NCI-H1092 treated with DMSO at 0.1 percent for 48 hours (cell line): ENCODE measurements at places on chromosomes 6 and 20.
A peak's percentile ranks its signal among the peaks of the same experiment; 100 is the strongest.

- DNase-seq: no peak
Observed at GRCh38 chr20:63977739-63978276, 1.6 kb downstream of the SAMD10 start.

DNA sequence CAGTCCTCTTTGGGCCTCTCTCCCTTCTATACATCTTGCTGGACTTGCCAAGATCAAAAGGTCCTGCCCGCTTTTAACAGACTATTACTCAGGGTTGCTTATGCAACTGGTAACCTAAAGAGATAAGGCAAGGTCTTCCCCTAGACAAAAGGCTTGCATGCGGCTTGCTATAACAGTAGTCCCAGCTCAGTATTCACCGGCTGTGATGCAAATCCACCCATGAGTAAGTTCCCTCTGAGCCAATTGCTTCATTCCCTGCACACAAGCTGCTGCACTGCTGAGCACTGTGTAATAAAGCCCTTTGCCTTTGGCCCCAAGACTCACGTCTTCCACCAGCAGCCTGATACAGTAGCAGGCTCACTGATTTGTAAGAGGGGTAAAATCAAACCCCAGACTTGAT is 363.8 kb downstream of the PRKN start:
- no peak for DNase-seq

GRCh38 chr6:85544776-85545175 is 48.9 kb downstream of the SNX14 start:
- no peak for DNase-seq

GRCh38 chr20:42646250-42646649 is 543.5 kb downstream of the PTPRT start:
- no peak for DNase-seq

GRCh38 chr20:43584448-43585136 is 6.1 kb upstream of the IFT52 start:
- no peak for DNase-seq

GRCh38 chr6:112469306-112469705 is 122.2 kb downstream of the RFPL4B start:
- no peak for DNase-seq

- DNase-seq: no peak
Observed at GRCh38 chr20:13089950-13090469, 81.2 kb downstream of the SPTLC3 start.

- DNase-seq: no peak
Observed at GRCh38 chr20:9520086-9520485, 5.7 kb downstream of the LAMP5 start.

GRCh38 chr6:18147160-18147559 is 7.7 kb downstream of the TPMT start:
- no peak for DNase-seq

DNA sequence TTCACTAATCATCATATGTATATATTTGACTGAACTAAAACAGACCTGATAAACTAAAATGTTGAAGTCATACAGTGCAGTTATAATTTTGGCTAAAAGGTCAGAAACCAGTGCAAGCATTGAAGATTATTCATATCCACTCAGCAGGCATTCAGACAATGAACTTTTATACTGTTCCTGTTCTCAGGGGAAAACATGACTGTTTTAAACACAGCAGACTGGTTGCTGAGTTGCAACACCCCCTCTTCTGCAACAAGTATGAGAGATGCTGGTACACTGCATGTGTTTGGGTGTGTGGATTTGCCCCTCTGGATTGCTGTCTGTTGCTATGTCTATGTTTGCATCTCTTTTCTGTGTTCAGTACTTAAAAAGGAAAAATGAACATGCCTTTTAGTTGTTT is 206.8 kb downstream of the EYA4 start:
- DNase-seq: no peak

DNA sequence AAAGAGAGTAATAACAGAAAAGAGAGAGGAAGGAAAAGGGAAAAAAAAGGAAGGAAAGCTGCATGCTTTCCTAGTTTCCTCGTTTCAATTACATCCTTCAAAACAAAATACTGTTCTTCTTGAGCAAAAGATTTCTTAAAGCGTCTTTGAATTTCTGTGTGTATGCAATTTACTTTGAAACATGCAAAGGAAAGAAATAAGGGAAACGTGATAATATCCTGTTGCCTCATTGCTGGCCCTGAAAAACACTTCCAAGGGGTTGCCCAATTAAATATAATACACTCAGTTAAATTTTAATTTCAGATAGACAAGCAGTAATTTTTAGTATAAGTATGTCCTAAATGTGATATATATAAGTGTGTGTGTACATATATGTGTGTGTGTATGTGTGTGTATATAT is 51.2 kb upstream of the TPD52L1 start:
- DNase-seq: no peak

GRCh38 chr20:60389441-60389840 is 431.2 kb downstream of the CDH26 start:
- DNase-seq: no peak

GRCh38 chr6:160972111-160972510 is 19.5 kb upstream of the MAP3K4 start:
- no peak for DNase-seq

DNA sequence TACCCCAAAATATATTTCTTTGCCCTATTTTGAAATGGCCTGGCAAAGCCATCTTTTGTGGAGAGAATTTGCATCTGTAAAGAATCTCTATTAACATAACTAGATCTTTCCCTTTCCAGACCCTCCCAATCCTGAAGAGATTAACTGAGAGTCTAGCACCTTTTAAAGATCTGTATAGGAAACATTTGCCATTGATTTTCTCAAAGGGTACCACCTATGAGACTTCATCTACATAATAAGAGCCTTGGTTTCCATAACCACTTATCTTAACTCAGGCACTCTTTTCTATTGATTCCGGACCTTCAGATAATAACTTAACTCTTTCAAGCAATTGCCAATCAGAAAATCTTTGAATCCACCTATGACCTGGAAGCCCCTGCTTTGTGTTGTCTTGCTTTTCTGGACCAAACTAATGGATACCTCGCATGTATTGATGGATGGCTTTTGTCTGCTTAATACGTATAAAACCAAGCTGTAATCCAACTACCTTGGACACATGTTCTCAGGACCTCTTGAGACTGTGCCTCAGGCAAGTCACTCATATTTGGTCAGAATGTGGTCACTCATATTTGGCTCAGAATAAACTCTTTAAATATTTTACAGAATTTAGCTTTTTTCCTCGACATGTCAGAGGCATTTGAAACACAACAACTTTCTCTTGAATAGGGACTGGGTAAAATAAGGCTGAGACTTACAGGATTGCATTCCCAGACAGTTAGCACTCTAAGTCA is 31.4 kb downstream of the SLC22A2 start:
- DNase-seq: no peak

GRCh38 chr20:63628246-63628975 is 1.5 kb upstream of the GMEB2 start:
- peak; percentile 77 for DNase-seq

DNA sequence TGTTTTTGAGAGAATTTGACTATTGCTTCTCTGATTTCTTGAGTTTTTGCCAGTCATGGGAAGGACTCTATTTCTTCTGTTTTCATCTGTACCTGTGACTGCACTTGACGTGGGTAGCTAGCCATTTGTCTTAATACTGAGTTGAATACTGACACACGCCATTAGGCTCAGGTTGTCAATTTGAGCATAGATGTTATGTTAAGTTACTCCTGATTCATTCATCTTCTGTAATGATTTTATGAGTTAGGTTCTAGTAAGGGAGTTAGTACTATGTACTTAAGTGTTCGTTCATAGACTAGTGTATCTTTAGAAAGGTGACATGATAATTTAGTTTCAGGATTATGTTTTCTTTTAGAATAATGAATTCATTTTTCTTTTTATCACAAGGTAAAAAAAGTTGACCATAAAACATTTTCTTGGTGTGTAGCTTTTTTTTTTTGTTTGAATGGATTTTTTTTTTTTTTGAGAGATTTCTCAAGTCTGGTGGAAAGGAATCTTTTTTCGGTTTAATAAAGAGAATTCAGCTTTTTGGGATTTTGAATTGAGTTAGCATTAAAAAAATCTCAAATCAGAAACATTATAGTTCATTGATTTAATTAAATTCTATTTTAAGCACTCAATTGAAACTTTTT is 1.7 kb downstream of the AFDN start:
- DNase-seq: peak; percentile 20
